ENCODE measurements at places on chromosomes 12 and 14.

DNA sequence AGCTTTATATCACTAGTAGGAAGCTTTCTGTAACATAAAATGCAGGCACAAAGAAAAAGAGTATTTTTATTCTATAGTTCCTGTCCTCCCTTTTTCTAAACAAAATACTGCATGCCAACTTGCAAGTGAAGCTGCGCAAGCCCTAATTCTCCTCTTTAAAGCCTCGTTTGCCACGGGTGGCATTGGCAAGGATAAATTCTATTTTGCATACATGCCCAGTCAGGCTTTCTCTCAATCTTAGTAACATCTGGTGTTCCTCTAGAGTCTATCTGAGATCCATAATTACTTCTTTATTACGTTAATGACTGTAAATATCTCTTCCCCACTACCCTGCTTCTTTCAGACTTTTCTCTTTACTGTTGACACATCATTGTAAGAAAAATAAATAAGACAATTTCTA, 97.1 kb upstream of the DAAM1 start:
- no peak for DNase-seq

DNA sequence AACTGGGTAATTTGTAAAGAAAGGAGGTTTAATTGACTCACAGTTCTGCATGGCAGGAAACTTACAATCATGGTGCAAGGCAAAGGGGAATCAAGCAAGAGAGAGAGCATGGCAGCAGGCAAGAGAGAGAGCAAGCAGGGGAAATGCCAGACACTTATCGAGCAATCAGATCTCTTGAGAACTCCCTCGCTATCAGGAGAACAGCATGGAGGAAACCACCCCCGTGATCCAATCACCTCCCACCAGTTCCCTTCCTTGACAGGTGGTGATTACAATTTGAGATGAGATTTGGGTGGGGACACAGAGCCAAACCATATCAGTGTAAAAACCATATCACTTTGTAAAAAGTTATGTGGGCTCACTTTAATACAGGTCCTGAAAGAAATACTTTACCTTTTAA, 56.4 kb upstream of the NEDD1 start:
- DNase-seq: no peak

GRCh38 chr14:78259831-78260230, 89.7 kb downstream of the NRXN3 start:
- DNase-seq: no peak

GRCh38 chr12:75366629-75367028, 24.3 kb upstream of the GLIPR1L2 start:
- DNase-seq: no peak

Data from stimulated activated CD4-positive, alpha-beta T cell treated with anti-CD3 and anti-CD28 coated beads, Interleukin-12 subunit alpha, Interleukin-12 subunit beta, amount 100 ng/mL, for 24 hours (primary cell).